Amygdala (tissue), 56 donors: ENCODE measurements at places on chromosomes 1 and 21.

GRCh38 chr1:225710804-225711203 is 57.9 kb upstream of the ENAH start:
- DNase-seq, result no peak

DNA sequence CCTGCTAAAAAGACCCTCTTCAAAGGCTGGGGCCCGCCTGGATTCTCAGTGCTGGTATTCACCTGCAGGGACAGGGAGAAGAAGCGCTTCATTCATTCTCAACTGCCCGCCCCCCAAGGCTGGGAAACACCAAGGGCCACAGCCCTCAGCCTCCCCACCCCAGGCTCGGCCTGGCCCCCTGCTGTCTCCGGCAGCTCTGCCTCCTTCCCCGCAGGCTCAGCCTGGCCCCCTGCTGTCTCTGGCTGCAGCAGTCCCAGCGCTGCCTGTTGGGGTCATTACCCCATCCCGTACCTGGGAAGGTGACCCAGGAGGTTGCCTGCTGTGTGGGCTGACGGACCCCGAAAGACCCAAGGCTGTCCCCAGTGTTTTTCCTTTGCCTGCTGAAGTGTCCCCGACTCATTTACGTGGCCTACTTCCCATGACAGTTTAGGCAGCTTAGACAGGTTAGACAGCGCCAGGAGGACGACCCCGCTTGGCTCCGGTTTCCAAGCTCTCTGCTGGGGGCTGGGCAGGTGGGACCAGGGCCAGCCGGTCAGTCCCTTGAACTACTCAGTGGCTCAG is 22.9 kb upstream of the CLSTN1 start:
- no peak for DNase-seq

GRCh38 chr1:41615316-41615715 is 130.8 kb upstream of the EDN2 start:
- DNase-seq, result no peak

- no peak for DNase-seq
Observed at GRCh38 chr1:94753171-94753972, 66.8 kb upstream of the SLC44A3 start.

GRCh38 chr1:222382171-222382570 is 165.7 kb downstream of the HHIPL2 start:
- no peak for DNase-seq

DNA sequence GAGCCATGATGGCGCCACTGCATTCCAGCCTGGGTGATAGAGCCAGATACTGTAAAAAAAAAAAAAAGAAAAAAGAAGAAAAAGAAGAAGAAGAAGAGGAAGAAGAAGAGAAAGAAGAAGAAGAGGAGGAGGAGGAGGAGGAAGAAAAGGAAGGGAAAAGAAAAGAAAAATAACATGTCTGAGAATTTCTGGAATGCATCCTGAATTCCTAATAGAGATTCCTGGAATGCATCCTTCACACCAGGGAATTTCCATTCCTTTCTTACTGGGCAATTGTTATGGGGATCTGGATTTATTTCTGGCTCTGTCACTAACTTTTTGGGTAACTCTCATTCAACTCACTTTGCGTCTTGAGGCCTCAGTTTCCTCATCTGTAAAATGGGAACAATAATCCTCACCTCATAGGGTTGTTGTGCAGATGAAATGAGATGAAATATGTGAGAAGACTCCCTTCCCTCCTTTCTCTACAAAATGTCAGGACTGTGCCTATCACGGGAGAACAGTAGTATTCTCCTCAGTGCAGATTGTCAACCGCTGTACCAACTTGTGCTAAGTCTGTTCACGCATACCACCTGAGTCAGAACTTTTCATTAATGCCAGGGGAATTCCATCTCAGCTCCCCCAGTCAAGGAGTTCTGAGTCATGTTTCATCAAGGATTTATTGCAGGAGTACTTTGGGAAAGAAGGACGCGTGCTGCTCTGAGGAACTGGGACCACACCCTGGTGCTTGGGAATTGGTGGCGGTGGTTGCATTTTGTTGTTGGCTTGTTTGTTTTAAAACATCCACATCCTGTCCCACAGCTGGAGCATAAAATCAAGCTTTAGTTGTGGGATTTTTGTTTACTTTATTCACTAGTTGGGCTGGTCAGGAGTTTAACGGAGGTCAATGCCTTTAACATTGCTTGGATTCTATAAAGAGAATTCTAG is 42.4 kb upstream of the ROR1 start:
- no peak for DNase-seq

DNA sequence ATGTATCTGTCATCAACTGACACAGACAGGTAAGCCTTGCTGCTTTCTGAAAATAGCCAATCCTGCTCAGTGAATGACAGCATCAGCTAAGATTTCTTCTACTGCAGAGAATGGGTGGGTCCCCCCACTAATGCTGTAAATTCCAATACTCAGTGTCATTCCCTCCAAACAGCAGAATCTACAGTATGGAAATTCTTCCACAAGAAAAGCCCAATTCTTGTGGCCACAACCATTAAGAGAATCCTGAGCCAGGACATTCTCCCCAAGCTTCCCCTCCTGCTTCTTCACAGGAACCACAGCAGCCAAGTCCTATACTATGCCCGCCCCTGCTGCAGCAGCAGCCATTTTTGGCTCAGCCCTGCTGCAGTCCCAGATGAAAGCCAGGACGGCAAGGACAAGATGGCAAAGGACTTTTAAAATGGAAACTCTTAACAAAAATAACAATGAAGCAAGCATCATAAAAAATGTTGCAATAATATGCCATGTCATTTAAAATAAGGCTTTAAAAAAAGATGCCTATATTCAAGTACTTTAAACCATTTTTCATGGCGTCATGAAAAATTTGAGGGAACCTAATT is 26.8 kb downstream of the EIF4G3 start:
- no peak for DNase-seq

DNA sequence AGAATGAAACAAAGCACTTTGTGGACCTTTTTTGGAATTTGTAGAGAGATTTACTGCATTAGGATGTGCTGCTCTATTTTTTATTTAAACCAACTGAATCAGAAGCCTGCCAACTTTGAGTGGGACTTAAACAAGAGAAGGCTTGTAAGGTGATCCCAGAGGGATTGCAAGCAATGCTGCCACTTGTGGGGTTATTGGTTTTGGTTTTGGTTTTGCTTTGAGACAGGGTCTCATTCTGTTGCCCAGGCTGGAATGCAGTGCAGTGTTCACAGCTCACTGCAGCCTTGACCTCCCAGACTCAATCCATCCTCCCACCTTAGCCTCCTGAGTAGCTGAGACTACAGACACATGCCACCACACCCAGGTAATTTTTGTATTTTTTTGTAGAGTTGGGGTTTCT is 32.2 kb upstream of the GNG5 start:
- no peak for DNase-seq
